ENCODE measurements at places on chromosomes 12 and 14. TPM values are rescaled to one million over a fixed set of nuclear protein-coding genes. Genes with fewer than 3 reads are reported as not detected.

GRCh38 chr12:102114212-102114611 lies 5.7 kb downstream of the NUP37 start:
- DNase-seq: no peak

GRCh38 chr14:96617635-96618034 lies 115.5 kb downstream of the PAPOLA start:
- DNase-seq: no peak

DNA sequence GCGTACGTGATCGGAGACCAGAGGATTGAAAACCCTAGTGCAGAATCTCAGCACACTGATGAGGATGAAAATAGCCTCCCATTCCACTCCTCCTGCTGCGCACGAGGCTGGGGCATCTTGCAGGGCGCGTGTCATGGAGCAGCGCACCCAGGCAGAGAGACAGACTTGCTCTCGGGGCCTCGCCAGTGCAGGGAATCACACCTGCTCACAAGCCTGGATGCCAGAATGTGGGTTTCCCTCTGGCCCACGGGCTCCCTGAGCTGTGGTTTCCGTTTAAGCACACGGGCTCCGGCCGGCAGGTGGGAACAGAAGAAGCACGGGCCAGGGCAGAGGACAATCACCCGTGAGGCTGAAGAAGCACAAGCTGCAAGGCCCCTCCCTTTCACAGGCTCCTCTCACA lies 2.0 kb downstream of the FGF6 start:
- DNase-seq: no peak

DNA sequence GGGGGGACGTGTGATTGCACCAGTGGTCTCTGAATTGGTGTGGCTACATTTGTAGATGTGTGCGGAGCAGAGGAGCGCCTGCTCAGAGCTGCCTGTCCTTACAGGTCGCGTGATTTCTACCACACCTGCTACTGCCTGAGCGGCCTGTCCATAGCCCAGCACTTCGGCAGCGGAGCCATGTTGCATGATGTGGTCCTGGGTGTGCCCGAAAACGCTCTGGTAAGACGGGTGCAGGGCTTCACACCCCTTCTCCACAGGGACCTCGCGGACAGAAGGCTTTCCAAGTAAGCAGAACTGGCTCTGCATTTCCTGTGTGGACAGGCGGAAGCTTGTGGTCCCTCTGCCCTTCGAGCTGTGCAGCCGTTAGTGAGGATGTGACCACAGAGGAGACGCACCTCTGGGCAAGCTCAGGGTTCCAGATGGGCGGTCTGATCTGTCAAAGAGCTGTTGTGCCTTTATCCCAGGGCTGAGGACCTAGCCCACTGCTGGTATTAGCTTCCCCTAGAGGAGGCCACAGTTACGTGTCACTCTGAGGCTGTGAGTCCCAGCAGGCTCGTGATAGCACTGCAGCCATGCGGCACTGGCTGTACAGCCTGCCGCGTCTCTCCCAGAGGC lies 47.7 kb downstream of the MAX start:
- DNase-seq: no peak

DNA sequence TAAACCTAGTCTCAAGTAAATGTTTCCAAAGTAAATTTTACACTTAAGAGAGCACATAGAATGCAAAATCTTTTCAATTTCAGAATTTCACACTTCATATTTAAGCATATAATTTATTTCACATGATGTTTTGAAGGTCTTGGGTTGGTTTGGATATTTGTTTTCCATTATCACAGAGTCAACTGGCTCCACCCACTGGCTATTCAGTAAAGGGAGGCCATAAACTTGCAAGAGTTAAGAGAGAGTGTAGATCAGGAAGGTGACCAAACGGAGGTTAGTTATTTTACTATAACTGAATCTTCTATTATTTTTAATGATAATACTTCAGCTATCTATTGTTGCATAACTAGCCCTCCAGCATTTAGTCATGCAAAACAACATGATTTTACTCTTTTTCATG lies 6.2 kb upstream of the CPNE8 start:
- DNase-seq: no peak

DNA sequence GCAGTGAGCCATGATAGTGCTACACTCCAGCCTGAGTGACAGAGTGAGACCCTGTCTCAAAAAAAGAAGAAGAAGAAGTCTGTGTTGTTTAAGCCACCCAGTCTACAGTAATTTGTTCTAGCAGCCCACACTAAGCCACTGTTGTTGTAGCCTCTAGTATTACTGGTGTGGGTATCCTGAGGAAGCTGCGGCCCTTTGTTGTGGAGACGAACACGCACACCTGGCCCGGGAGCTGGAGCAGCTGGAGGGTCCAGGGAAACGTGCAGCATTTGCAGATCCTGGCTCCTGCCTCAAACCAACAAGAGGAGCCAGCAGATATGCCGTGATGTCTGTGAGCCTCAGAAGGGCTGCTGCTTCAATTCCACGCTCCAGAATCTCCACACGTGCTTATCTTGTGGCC lies 65.3 kb downstream of the MAP1LC3B2 start:
- no peak for DNase-seq

- no peak for DNase-seq
Observed at GRCh38 chr14:43410631-43411030, 1096.5 kb downstream of the FSCB start.

DNA sequence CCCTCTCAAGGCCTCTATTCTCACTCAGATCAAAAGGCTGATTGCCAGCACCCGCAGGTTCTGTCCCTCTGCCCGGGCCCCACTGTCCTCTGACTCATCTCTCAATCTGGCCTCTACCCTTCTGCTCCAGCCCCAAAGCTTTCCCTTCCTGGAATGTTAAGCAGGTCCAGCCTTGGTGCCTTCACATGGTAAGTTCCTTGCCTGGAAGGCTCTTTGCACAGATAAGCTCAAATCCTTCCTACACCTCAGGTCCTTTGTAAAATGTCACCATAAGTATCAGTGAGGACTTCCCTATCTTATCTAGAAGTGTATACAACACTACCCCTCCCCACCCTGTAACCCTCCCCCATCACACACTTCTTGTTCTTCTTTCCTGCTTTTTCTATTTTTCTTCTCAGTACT lies 22.2 kb downstream of the LPCAT3 start:
- no peak for DNase-seq

DNA sequence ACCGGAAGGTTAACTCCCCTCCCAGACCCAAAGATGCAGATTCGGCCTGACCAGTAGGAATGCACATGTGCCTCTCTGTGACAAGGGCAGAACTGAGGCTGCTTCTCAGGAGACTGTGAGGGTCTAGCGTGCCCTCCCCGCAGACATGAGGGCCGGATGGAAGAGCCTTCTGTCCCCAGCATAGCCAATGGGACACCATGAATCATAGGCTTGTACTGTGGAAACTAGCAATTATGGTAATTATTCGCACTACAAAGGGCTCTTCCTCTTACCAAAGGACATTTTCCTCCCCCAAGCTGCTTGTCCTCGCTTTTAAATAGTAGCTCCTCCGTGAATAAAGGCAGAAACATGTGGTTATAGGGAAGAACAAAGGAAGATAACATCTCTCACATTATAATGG lies 6.2 kb downstream of the COA8 start:
- DNase-seq: no peak

The PNP gene
- 93.6 TPM for total RNA-seq

DNA sequence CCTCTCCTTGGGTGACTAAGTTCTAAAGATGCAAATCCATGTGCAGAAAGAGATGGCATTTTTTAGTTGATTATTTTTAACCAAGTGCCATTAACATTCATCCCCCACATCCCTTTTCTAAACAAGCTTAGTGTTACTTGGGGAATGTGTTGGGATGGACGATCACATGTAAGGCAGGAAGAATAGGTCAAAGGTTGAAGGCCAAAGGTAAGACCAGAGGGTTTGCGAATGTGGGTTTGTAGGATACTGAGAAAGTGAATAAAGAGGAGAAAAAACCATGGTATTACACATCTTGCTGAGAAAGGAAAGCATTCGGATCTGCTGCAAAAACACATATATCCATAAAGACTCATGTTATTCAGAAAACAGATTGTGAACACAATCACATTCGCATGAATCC lies 111.6 kb downstream of the GCH1 start:
- no peak for DNase-seq

The PLEKHG7 gene
- 0.84 TPM for total RNA-seq

- peak; percentile 55 for DNase-seq
Observed at GRCh38 chr12:55996201-55996714, 818 bp upstream of the SUOX start.

DNA sequence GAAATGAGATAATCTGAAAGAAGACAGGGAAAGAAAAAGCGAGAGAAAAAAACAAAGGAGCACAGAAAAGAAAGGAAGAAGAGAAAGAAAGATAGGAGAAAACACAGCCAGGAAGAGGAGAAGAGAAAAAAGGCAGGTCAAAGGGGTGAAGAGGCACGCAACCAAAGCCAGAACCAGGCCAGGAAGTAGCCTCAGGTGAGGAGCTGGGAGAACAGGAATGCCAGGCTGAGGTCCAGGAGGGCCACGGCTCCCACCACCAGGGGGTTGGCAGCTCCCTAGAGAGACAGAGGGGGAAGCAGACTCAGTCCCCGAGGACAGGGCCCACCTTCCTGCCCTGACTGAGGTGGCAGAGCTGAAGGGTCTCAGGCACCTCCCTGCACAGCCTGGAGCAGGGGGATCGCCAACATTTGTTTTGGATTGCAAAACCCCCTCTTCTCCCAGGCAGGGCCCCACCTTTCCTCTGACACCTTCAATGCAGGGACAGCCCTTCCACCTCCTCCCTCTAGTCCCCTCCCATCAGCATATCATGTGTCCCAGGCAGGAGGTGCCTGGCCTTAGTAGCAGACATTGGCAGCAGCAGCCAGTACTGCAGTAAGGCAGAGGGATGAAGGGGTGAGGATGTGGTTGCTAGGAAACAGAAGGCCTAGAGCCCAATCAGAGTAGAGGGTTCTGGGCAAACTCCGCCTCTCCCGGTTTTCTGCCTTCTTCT lies 2.0 kb upstream of the AP1G2 start:
- DNase-seq: no peak

GRCh38 chr12:109467978-109468676 lies 9.0 kb downstream of the KCTD10 start:
- peak; percentile 74 for DNase-seq

GRCh38 chr12:114676142-114676741 lies 7.7 kb downstream of the TBX3 start:
- DNase-seq: no peak

DNA sequence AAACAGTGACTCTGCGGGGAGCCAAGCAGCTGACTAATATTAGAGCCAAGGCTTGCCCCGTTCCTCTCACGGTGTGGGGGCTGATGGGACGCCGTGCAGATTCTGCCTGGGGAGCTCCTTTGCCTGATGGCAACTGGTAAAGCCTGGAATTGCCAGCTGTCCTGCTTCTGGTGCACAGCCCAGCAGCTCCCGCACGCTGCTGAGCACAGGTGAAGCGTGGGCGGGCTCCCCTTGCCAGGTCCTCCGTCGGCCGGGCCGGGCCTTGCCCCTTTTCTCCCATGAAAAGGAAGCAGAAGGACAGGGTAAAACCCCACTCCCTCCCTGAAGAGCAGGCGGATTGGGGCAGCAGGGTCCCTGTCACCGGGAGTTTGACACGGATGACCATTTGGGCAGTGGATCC lies 79.0 kb downstream of the WDR20 start:
- DNase-seq: no peak

GRCh38 chr14:64235652-64236640 lies 58.2 kb downstream of the ESR2 start:
- no peak for DNase-seq

DNA sequence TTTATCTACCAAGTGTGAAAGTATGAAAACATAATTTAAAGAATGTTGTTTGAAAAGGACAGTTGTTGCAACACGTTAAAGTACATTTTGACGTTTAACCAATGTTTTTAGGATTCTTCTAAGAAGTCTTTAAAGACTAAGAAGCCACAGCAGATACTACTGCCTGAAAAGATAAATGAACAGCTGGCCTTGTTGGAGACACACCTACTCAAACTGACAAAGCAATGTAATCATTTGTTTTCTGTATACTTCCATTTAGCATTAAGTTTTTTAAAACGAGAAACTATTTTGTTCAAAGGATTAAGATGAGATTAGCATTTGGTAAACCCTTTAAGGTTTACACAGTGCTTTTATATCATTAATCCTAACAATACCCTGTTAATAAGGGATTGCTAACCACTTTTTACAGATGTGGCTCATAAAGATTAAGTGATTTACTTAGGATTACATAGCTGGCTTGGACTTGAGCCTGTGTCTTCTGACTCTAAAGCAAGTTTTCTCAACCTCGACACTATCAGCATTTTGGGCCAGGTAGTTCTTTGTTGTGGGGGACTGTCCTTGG lies 134.4 kb downstream of the CFAP54 start:
- no peak for DNase-seq

DNA sequence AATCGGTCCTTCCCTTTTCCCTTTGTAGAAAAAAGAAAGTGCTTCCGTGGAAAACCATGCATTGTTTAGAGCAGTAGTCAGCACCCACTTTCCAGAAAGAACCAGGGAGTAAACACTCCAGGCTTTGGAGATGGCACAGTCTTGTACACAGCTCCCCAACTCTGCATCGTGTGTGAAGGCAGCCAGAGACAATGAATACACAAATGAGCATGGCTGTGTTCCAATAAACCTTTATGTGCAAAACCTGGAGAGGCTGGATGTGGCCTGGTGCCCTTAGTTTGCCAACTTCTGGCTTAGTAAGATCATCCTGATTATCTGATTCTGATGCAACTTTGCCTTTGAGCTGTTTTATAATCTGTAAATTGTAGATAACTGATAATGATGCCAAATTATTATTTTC lies 463.4 kb upstream of the TMEM132C start:
- DNase-seq: no peak

GRCh38 chr12:113244478-113244958 lies 23.3 kb downstream of the TPCN1 start:
- DNase-seq: no peak

The KRT77 gene
- not detected for total RNA-seq

DNA sequence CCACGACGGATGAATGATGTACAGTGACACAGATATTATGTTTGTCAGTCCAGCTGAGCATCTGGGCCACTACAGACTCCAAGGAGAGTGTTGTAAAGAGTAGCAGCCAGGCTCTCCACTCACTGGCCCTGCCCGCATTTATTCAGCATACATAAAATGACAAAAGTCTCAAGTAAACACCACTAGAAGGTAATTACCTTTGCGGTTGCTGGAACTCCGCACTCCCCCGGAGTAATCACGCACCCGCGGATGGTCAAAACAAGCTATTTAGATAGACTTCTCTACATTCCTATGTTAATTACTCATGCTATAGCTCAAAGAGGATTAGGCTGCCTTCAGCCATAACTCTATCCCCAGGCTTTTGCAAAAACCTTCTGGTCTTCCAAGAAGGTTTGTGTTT lies 18.8 kb upstream of the STRAP start:
- no peak for DNase-seq

GRCh38 chr14:69363964-69364363 lies 34.1 kb downstream of the ERH start:
- no peak for DNase-seq
